ENCODE measurements at places on chromosomes 13 and 19.

DNA sequence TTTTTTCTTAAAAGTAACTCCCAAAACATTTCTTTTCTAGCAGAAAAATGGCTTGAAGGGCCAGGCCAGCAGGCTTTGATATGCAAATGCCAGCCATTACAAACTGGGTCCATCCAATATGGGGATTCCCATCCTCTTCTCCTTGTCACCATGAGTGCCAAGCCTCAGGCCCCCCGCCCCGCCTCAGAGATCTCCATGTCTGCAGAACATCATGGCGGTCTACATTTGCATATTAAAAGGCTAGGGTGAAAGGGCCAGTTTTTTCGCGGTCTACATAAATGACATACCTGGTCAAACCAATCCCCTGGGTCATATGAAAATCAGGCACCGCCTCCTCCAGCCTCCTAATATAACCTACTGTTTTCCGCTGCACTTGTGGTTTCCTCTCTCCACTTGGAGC, 1327.6 kb downstream of the UQCRFS1 start:
- DNase-seq, result no peak

DNA sequence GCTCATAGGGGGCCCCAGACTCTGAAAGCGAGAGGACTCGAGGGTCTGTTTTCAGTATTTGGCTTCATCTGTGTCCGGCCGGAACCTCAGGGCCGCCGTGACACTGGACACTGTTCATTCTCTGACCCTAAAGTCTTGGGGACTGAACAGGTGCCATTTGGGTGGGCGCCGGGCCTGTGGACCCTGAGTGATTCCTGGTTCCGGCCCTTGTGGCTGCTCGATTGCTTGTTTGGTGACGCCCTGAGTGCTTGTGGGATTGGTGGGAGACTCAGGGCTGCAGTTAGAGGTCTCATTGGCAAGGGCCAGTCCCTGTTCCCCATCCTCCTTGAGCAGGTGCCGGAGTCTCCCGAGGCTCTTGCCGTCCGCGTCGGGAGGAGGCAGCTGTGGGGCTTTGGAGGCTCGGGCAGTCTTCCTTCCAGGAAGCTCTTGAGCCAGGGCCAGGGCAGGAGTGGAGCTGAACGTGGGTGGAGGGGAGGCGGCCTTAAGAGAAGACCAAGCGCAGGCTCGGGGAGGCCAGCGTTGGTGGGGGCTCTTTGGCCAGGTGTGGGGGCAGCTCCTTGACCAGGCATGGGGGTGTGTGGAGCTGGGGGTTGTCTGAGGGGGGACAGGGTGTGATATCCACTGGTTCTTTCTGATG, 4.7 kb downstream of the PTBP1 start:
- DNase-seq, result no peak

GRCh38 chr13:30333616-30334015, 26.3 kb upstream of the KATNAL1 start:
- DNase-seq, result no peak

DNA sequence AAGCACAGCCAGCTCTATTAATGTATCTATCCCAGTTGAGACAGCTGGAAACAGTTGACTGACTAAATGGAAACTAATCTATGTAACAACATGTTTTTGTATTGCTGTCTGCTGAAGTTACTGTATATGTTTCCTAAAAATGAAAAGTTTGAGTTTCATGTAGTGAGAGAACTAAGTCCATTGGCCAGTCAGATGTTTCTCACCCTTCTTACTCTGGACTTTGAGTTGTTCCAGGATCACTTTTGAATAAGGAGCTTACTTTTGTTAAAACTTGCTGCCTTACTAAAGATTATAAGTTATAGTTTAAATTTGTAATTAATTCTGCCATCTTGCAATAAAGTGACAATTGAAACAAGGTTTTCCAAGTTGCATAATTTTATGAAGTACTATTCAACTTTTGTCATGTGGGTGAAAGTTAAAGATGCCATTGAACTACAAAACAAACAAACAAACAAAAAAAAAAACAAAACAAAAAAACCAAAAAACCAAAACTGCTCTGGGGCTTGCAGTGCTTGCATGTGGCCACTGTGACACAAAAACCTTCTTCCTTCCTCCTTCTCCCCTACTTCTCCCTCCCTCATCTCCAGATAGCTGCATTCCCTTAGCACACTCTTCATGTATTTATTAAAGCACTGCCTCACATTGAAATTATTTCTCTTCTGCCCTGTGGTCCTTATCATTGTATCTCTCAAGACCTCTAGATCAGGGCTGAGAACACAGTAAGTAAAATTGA, 15.3 kb downstream of the WDFY2 start:
- DNase-seq, result no peak

- no peak for DNase-seq
Measured at GRCh38 chr13:80436571-80437169, 95.7 kb upstream of the SPRY2 start.

DNA sequence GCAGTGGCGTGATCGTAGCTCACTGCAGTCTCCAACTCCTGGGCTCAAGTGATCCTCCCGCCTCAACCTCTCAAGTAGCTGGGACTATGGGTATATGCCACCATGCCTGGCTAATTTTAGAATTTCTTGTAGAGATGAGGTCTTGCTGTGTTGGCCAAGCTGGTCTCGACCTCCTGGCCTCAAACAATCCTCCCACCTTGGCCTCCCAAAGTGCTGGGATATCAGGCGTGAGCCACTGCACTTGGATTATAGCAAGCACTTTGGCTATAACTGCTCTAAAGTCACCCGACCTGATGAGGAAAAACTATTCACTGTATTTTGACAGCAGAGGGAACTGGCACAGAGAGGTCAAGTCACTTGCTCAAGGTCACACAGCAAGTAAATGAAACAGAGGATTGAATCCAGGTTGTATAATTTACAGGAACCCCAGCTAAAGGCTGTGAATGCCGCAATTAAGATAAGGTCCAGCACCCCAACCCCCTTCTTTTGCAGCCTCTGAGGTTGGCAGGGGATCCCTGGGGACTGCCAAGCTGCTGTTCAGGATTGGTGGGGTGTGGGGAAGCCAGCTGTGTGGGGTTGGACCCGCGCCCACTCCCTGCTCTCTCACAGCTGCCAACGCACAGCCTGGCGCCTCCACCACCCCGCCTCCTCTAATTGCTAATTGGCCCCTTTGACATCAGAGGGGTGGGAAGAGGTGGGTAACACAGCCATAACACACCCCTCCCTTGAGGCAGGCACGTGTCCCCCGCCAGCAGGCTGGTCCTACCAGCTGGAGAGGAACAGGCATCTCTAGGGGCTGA, 6.0 kb downstream of the TMIGD2 start:
- DNase-seq, result peak; percentile 29

DNA sequence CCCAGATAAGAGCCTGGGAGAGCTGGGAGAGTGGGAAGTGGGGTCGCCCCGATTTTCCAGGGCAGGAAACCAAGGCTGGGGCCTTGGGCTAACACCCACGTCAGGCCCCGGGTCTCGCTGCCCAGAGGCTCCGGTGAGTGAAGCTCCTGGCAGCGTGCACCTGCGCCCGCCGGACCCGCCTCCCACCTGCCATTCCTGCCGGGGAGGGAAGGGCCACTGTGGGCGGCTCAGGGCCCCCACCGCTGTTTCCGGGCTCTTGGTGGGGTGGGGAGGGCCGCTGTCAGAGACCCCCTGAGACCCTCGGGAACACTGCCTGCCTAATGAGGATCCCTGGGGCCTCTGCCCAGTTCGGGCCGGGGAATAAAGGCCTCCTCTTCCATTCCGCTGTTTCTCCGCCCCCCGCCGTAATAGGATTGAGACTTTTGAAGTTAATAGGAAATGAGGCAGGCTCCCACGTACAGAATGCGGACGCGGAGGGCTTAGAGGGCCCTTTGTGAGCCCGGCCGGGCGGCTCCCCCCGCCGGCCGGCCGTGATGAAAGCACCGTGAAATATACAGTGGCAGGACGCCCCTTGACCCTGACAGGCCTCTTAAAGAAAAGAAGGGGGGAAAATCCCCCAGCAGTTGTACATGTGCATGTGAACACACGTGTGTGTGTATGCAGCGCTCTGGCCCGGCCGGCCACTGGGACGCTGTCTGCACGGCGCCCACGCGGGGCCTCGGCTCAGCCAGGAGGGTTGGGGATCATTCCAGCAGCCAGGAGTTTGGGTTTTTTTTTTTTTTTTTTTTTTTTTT, 33.2 kb downstream of the EFNA2 start:
- no peak for DNase-seq

- no peak for DNase-seq
Measured at GRCh38 chr13:32897296-32897695, 118.9 kb upstream of the KL start.

DNA sequence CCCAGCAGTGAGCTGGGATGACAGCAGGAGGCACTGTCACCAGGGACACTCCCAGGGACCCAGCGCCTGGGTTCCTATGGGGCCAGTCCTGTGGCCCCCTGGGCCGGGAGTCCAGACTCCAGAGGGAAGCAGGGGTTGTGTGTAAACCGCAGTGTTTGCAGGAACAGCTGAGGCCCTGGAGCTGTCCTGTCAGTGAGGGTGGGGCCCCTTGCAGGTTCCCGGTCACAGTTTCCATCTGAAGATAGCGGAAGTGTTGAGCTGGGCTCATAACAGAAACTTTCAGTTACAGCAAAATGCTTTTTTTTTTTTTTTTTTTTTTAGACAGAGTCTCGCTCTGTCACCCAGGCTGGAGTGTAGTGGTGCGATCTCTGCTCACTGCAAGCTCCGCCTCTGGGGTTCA, 17.7 kb upstream of the CSNK1G2 start:
- DNase-seq, result no peak

- DNase-seq, result no peak
Measured at GRCh38 chr13:44422755-44423643, 49.4 kb downstream of the SERP2 start.

DNA sequence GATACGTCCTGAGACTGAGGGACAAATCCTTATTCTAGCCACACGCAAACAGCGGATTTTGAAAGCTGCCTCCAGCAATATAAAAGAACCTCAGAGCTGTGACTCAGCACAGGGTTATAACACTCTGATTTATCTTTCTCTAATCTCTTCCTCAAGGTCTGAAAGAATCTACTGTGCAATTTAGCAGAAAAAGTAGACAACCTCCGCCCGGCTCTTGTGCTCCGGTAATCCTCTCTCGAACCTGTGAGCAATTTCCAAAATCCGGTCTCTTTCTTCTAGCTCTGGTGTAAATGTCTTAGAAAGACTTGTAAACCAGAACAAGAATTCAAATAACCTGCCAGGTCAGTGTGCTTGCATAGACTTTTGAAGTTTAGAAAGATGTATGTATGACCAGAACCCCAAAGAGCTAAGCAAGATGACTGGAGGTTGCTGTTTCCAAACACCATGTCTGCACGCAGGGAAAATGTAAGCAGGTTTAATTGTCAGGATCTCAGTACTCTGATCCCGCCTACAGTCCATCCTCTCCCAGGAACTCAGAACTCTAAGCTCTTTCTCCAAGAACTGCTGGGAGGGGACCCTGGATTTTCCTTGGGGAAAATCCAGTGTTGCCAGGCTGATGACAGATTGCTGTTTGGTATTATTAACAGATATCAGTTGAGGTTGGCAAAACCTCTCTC, 338.1 kb downstream of the RFC3 start:
- DNase-seq, result no peak

DNA sequence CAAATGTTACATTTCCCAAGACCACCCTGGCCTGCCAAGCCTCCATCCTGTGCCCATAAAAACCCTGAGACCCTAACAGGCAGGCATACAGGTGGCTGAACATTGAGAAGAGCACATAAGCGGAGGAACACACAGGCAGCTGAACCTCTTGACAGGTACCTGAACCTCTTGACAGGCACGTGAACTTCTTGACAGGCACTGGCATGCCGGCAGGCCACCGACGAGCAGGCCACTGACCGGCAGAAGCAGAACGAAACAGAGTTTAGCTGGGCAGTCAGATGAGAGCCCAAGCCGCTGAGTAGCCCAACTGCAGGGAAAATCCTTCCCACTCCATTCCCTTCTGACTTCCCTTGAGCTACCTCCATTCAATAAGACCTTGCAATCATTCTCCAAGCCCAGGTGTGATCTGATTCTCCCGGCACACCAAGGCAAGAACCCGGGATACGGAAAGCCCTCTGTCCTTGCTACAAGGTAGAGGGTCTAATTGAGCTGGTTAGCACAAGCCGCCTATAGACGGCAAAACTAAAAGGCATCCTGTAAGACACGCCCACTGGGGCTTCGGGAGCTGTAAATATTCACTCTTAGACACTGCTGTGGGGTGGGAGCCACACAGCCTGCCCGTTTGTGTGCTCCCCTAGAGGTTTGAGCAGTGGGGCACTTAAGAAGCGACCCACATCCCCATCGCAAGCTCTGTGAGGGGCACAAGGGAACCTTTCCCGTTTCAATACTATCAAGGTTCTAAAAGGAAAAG, 2613.9 kb upstream of the PCDH20 start:
- no peak for DNase-seq

GRCh38 chr13:101930331-101930730, 471.5 kb downstream of the FGF14 start:
- DNase-seq, result no peak

DNA sequence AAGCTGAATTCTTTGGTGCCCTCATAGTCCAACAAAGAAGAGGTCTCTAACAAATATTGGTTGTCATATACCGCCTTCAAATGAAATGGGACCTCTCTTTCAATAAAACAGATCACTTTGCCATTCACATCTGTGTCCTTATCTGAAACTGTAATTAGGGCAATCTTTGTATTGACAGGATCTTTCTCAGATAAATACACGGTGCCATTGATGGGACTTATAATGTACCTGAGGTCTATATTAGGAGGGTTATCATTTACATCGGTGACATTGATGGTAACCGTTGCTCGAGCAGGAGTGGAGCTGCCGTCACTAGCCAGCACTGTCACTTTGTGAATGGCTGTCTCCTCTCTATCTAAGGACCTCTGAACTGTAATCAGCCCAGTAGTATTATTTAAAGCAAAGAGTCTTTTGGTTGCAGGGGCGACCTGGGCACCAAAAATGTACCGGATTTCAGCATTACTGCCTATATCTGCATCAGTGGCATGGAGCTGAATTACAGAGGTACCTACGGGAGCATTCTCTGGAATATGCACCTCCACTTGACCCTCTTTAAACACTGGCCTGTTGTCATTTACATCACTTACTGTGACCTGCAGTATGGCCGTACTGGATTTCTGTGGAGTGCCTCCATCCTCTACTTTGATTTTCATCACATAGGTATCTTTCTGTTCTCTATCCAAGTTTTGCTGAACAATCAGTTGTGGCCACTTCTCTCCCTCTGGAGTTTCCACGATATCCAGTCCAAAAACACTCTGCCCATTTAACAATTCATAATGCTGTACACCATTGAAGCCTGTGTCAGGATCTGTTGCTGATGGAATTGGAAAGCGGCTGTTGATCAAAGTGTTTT, 2.8 kb downstream of the PCDH9 start:
- no peak for DNase-seq

All from NCI-H2029 (cell line).